ENCODE measurements at places on chromosomes 3 and 15. TPM values are rescaled to one million over a fixed set of nuclear protein-coding genes. Genes with fewer than 3 reads are reported as not detected.

Gene PSMD6
- total RNA-seq = 82.1 TPM

Gene ZNF445
- total RNA-seq = 17.8 TPM

Gene HTR3E
- total RNA-seq = not detected

Gene CPEB1
- total RNA-seq = not detected

Gene TTLL13
- 0.58 TPM for total RNA-seq

Gene TBC1D21
- not detected for total RNA-seq

Gene CLDN18
- total RNA-seq = not detected

Gene MUC20
- total RNA-seq = 1.2 TPM

Gene NEK11
- total RNA-seq = 2.8 TPM

DNA sequence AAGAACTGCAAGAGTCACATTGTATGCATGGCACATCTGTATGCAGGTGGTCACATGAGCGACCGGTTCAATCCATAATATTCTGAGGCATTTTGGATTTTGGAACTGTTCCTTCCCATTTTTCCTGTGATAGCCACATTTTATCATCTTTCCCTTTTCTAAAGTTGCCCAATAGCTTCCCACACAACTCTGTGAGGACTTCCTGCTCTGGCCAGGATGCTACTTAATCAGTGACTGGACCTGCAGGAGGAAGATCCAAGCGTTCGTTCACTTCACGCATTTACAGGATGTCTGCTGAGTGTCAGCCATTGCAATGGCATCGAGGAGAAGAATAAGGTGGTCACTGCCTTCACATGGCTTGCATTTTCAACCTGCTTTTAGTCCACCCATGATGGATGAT lies 9.8 kb downstream of the KLHL6 start:
- DNase-seq = no peak

DNA sequence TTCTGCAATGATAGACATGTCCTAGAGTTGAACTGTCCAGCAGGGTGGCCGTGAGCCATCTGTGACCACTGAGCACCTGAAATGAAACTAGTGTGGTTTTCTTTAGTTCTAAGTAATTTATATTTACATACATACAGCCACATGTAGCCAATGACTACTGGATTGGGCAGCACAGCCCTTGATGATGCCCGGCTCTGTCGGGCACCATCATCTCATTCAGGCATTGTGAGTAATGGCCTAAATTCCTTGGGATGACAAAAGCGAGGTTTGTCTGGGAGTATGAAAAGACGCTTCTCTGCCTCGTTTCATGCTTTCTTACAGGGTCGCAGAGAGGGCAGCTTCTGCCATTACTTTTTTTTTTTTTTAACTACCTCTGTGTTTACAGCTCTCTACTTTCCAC lies 251.9 kb upstream of the HES1 start:
- DNase-seq = no peak

- DNase-seq = no peak
Measured at GRCh38 chr15:42151736-42152135, 4.7 kb downstream of the PLA2G4F start.

- DNase-seq = peak; percentile 74
Measured at GRCh38 chr3:32391643-32392535, at the start of gene CMTM7. Gene CMTM7 (plus strand): TSS chr3:32391853. CDS start chr3:32391907, 54 bp downstream.

- no peak for DNase-seq
Measured at GRCh38 chr3:33077976-33078375, 19.0 kb downstream of the GLB1 start.

Measured in activated CD4-positive, alpha-beta memory T cell treated with anti-CD3 and anti-CD28 coated beads, Interleukin-2, amount 10 ng/mL, durations not matched to agents 7 days and 5 days (primary cell).